Astrocyte of the cerebellum (primary cell): ENCODE measurements at places on chromosomes 16 and 17.

DNA sequence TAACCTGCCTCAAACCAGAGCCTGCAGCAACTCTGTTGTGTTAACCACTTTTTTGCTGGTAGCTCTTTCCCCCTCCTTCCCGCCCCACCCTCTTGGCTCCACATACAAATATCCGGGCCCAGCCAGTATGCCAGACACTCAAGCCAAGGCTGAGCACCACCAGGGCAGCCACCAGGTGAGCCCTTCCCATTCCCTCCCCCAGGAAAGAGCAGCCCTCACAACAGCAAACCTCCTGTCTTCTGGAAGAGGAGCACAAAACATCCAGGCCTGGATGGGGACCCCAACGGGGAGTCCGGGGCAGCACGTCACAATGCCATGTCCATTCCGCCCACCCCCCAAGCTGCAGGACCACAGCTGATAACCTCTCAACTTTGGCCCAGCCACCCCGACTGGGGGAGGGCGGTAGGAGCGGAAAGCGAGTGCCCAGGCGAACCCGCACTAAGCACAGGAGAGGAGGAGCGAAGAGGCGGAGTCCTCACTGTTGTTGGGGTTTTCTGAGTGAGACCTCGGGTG lies 757 bp downstream of the ORMDL3 start:
- DNase-seq, result no peak

DNA sequence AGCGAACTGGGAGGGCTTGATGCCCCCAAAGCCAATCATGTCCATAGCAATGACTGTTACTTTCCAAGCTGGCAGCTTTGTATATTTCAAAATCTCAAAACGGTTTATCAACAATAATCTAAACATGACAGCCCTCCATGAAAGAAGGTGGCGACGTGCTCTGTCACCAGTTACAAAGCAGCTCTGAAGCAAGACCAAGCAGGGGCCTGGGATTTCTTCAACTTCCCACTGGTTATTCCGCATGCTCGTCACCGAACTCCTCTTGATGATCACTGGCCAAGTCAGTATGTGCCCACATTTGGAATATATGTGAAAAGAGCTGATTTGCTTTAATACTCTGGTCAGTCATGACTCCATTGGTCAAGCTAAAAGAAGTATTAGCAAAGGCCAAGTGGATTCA lies 175.6 kb downstream of the VPS53 start:
- DNase-seq, result no peak

- DNase-seq, result no peak
These were observed 681 bp downstream of the TMEM102 start for GRCh38 chr17:7435676-7436555.

DNA sequence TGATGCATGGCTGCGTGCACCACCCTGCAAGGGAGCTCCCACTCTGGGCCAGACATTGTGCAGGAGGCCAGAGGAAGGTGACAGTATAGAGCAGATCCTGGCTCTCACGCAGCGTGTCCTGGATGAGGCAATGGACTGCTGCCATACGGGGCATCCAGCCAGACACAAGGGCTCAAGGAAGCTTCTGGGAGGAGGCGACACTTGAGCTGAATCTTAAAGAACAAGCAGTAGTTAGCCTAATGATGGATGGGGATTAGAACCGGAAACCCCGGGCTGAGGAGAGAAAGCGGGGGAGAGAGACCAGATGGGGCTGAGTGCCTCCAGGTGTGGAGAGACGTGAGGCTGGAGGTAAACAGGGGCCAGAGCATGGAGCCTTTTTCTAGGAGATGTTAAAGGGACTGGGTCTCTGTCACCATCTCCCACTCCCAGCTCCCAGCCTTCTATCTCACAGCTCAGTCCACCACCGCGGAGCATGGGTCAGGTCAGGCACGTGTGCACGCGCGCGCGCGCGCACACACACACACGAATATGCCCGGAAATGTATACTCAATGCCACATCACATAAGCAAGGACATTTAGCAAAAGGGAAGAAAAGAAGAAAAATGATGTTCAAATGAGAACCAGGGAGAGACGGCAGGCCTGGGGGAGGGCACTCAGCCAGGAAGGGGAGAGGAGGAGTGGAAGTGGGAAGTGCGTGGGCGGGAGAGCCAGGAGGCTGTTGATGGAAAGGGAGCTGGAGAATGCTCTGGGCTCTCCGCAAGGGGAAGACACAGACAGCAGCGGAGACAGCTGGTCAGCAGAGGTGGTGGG lies 46.3 kb downstream of the CCDC42 start:
- no peak for DNase-seq

DNA sequence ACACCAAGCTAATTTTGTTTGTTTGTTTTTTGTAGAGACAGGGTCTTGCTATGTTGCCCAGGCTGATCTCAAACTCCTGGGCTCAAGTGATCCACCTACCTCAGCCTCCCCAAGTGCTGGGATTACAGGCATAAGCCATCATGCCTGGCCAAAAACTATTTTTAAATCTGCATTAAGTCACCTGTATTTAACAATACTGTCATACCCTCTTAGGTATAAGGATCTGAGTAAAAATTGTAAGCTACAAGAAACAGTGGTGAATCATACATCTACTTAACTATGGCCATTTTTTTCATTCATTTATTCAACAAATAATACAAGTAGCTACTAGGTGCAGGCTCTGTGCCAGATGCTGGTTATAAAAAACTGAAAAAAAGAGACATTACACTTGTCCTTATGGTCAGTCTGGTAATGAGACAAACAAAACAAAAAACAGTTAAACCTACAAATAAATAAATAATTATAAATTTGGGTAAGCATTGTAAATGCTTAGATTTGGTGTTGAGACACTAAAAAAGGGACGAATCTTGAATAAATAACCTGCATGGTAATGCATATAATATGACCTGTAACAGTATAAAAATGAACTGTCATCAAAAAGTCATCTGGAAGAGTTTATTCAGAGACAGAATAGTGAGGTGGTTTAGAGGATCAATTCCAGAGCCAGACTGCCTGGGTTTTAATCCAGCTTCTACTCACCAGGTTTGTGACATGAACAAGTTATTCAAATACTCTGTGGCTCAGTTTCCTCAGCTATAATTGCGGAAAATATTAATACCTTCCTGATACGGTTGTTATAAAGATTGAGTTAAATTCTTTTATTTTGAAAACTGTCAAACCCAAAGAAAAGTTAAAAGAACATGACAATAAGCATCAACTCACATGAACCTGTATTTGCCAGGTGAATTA lies 26.8 kb downstream of the BRIP1 start:
- DNase-seq, result no peak

DNA sequence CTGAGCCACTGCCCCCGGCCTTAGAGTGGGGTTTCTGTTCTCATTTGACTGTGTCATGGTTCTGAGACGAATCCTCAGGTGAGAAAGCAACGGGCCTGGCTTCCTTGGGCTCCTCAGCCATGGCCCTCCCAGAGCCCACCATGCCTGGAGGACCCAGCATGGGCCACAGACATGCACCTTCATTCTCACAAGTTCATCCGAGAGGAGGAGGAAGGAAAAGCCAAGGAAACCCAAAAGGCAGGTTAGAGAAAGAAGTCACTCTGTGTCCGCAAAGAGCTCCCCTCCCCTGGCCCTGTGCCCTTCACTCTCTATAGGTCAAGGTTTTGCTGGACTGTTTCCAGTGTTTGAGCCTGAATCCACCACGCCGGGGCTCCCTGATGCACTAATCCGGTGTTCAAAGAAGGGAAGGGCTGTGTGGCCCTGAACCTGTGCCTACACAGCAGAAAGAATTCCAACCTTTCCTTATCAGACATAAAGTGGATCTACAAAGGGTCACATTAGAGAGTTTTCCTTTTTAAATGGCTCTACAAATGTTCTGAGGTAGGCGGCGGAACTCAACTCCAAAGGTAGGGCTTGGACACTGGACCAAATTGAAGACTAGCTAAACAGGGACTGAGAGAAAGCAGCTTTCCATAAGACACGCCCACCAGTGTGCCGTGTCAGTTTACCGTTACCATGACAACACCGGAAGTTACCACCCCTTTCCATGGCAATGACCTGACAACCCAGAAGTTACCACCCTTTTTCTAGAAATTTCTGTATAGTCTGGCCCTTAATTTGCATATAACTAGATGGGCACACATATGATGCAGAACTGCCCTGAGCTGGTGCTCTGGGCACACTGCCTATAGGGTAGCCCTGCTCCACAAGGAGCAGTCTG lies 15.9 kb upstream of the PECAM1 start:
- DNase-seq, result no peak
